ENCODE measurements at places on chromosomes 7 and 10.
A peak's percentile ranks its signal among the peaks of the same experiment; 100 is the strongest.

- H3K4me1 ChIP-seq: peaks cover 9% of the 10 kb centered on the region
- no peak overlapping the region for H3K27ac ChIP-seq
- H3K27me3 ChIP-seq: no peaks in the 10 kb centered on the region
- H3K4me3 ChIP-seq: no peak overlapping the region
These were observed 18.7 kb downstream of the HSPA12A start for GRCh38 chr10:116723428-116724281.

DNA sequence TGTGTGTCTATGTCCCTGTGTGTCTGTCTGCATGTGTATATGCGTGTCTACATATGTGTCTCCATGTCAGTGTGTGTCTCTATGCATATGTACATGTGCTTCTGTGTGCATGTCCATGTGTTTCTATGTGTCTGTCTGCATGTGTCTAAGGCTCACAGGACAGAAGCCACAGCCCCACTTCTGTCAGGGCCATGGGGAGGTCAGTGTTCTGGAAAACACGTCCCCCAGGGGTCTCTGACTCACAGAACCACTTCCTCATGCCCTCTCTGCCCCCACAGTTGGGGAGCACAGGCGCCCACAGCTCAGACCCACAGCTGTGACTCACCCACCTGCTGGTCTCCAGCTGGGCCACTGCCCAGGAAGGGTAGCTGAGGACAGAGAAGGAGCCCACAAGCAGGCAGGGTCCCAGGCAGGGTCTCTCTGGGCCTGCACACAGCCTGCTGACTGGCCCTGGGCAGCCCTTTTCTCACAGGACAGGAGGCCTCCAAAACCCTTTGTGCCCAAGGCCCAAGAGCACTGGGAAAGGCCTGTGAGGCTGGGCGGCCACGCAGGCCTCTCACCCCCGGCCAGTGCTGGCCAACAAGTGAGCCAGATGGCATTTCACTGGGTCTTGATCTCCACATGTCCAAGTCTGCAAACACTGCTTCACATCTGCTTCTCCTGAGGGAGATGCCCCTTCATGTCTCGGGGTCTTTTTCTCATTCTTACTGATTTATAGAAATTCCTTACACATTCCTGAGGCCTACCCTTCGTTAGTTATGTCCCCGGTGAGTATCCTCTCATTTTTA lies 102.9 kb upstream of the FAM20C start:
- peak overlapping the region; percentile 91 for H3K27ac ChIP-seq
- DNase-seq: peak; percentile 78
- H3K4me1 ChIP-seq: peaks cover 70% of the 10 kb centered on the region
- peaks cover 2% of the 10 kb centered on the region for H3K27me3 ChIP-seq
- no peak overlapping the region for H3K4me3 ChIP-seq

DNA sequence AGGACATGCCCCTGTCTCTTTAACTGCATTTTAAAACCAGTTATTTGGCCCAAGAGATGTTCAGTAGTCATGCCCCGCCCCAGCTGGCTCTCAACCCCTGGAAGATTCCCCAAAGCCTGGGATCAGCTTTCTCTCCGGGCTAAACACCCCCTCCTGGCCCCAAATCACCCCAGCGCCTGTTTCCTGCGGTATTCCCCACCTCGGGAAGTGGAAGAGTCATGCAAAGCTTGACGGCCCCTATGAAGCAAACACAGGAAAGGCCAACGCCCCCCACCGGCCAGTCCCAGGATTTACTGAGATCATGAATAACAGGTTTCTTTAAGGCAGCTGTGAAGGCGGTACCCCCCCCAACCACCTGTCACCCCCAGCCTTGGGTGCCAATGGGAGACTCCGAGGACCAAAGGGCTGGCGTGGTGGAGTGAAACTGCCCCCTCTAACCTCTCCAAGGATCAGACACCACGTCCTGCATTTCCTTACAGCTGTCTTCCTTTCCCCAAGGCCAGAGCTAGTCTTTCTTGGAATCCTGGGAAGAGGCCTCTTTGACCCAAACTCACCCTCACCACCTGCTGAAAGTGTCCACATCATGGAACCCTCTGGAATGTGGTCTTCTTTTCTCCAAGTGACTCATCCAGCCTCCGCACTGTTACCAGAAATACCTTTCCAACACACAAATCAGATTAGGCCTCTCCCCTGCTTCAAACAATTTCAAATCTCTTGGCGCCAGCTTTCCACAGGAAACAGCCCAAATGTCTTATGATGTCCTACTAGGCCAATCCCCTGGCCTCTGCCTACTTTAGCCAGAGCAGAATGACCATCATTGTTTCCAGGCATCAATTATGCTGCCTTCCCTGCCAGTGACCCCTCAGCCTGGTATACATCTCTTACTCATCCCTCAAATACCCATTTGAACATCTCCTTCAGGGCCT lies 301.5 kb downstream of the ZEB1 start:
- H3K27ac ChIP-seq: peak overlapping the region; percentile 32
- H3K36me3 ChIP-seq: no peaks in the 10 kb centered on the region
- no peak overlapping the region for H3K4me3 ChIP-seq
- H3K4me1 ChIP-seq: peaks cover 55% of the 10 kb centered on the region
- DNase-seq: peak; percentile 97

DNA sequence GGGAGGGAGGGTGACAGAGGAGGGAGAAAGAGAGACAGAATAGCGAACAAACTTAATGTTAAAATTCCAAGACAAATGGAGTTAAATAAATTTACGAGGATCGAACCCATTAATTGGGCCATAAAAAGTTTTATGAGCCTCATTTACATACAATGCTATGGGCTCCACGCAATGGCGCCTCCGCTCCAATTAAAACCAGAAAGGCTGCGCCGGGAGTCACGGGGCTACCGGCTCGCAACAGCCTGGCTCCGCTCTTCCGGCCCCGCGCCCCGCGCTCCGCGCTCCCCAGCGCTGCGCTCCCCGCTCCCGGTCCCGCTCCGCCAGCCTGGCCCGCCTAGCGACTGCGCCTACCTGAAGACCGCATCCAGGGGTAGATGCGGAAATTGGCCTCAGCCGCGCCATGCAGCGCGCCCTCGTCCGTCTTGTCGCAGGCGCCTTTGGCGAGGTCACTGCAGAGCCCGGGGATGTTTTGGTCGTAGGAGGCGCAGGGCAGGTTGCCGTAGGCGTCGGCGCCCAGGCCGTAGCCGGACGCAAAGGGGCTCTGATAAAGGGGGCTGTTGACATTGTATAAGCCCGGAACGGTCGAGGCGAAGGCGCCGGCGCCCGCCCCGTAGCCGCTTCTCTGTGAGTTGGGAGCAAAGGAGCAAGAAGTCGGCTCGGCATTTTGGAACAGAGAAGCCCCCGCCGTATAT lies 513 bp downstream of the HOXA7 start:
- peak; percentile 64 for DNase-seq
- H3K27me3 ChIP-seq: peaks cover 80% of the 10 kb centered on the region
- H3K27ac ChIP-seq: peak overlapping the region; percentile 92
- H3K36me3 ChIP-seq: peaks cover 10% of the 10 kb centered on the region
- H3K4me1 ChIP-seq: peaks cover 75% of the 10 kb centered on the region
- H3K4me3 ChIP-seq: peak overlapping the region; percentile 60

- H3K4me1 ChIP-seq: peaks cover 30% of the 10 kb centered on the region
- H3K27ac ChIP-seq: peak overlapping the region; percentile 76
- no peaks in the 10 kb centered on the region for H3K27me3 ChIP-seq
- DNase-seq: peak; percentile 82
- peaks cover 10% of the 10 kb centered on the region for H3K36me3 ChIP-seq
These were observed 4.3 kb downstream of the MAP3K8 start for GRCh38 chr10:30438021-30438850.

GRCh38 chr7:19405541-19405940 lies 260.3 kb upstream of the FERD3L start:
- no peaks in the 10 kb centered on the region for H3K27me3 ChIP-seq
- H3K36me3 ChIP-seq: no peaks in the 10 kb centered on the region
- no peak overlapping the region for H3K27ac ChIP-seq
- no peaks in the 10 kb centered on the region for H3K4me1 ChIP-seq
- H3K4me3 ChIP-seq: no peak overlapping the region
- DNase-seq: no peak

DNA sequence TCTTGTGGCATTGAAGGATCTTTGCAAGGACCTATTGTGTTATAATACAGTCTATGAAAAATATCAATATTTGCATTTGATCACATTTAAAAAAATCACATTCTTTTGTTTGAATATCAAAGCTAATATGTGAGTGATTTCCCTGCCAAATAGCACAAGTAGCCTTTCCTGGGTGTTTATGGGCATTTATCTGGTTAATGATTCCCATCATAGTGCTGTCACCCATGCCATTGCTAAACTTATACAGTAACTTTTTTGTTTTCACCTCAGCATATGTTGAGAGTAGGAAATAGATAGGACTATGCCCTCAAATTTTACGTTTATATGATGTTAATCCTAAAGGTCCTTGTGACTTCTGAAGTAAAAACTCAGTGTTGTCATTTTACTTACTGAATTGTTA lies 136.9 kb downstream of the CFTR start:
- no peak overlapping the region for H3K4me3 ChIP-seq
- H3K27ac ChIP-seq: no peak overlapping the region
- no peaks in the 10 kb centered on the region for H3K4me1 ChIP-seq

DNA sequence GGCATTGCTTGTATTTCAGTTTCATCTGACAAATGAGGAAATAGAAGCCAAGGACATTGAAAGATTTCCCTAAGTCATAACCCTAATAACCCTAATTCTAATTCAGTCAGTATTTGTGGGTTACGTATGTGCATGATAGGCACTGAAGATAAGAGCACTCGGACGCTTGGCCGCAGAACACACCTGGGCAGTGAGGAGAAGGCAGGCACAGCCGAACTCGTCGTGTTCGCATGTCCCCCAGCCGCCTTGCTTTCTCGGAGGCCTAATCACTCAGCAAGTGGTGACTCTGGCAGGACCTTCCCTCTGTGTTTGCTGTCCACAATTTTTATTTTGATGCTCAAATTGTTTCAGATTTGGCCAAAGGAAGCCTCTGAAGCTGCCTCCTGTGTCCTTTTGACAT lies 23.7 kb downstream of the HKDC1 start:
- DNase-seq: no peak
- H3K4me3 ChIP-seq: no peak overlapping the region
- no peaks in the 10 kb centered on the region for H3K36me3 ChIP-seq
- no peaks in the 10 kb centered on the region for H3K4me1 ChIP-seq
- no peak overlapping the region for H3K27ac ChIP-seq

GRCh38 chr7:49618028-49618427 lies 155.4 kb upstream of the VWC2 start:
- DNase-seq: no peak
- H3K27me3 ChIP-seq: no peaks in the 10 kb centered on the region
- H3K27ac ChIP-seq: no peak overlapping the region
- no peak overlapping the region for H3K4me3 ChIP-seq

GRCh38 chr7:17369691-17370426 lies 71.4 kb downstream of the AHR start:
- no peaks in the 10 kb centered on the region for H3K27me3 ChIP-seq
- DNase-seq: peak; percentile 91
- no peaks in the 10 kb centered on the region for H3K4me1 ChIP-seq
- no peak overlapping the region for H3K4me3 ChIP-seq
- H3K36me3 ChIP-seq: no peaks in the 10 kb centered on the region

DNA sequence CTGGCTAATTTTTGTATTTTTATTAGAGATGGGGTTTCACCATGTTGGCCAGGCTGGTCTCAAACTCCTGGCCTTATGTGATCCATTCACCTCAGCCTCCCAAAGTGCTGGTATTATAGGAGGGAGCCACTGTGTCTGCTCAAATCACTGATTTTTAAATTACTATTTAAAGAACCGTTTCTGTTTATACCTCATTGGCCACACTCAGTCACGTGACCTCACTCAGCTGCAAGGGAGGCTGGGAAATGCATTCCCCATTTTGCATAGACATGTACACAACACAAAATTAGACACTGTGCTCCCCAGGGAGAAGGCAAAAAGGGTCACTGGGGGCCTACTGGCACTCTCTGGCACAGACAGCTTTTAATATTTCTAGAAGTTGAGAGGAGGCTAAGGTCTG lies 13.6 kb upstream of the CALU start:
- no peaks in the 10 kb centered on the region for H3K36me3 ChIP-seq
- no peak for DNase-seq
- H3K27ac ChIP-seq: no peak overlapping the region
- no peak overlapping the region for H3K4me3 ChIP-seq
- H3K27me3 ChIP-seq: no peaks in the 10 kb centered on the region
- H3K4me1 ChIP-seq: peaks cover 21% of the 10 kb centered on the region

- DNase-seq: peak; percentile 54
- H3K27ac ChIP-seq: peak overlapping the region; percentile 30
- peaks cover 6% of the 10 kb centered on the region for H3K4me1 ChIP-seq
- H3K36me3 ChIP-seq: no peaks in the 10 kb centered on the region
- H3K27me3 ChIP-seq: no peaks in the 10 kb centered on the region
These were observed 545.9 kb downstream of the REEP3 start for GRCh38 chr10:64067009-64067606.

GRCh38 chr7:131618391-131618790 lies 62.0 kb upstream of the PODXL start:
- no peaks in the 10 kb centered on the region for H3K27me3 ChIP-seq
- H3K27ac ChIP-seq: no peak overlapping the region
- peaks cover 21% of the 10 kb centered on the region for H3K4me1 ChIP-seq

GRCh38 chr10:3366043-3366442 lies 193.5 kb upstream of the PITRM1 start:
- H3K4me3 ChIP-seq: no peak overlapping the region
- H3K4me1 ChIP-seq: no peaks in the 10 kb centered on the region
- no peaks in the 10 kb centered on the region for H3K27me3 ChIP-seq
- no peaks in the 10 kb centered on the region for H3K36me3 ChIP-seq

Measured in muscle of leg (tissue), 16 donors.